Activated T-cell treated with anti-CD3 and anti-CD28 coated beads, Interleukin-2, amount 50 U/mL, for 4 hours (primary cell): ENCODE measurements at places on chromosomes 12 and 14. TPM values are rescaled to one million over a fixed set of nuclear protein-coding genes. Genes with fewer than 3 reads are reported as not detected.
A peak's percentile ranks its signal among the peaks of the same experiment; 100 is the strongest.

The BATF gene
- total RNA-seq: 191 TPM

The CARMIL3 gene
- 1.8 TPM for total RNA-seq

DNA sequence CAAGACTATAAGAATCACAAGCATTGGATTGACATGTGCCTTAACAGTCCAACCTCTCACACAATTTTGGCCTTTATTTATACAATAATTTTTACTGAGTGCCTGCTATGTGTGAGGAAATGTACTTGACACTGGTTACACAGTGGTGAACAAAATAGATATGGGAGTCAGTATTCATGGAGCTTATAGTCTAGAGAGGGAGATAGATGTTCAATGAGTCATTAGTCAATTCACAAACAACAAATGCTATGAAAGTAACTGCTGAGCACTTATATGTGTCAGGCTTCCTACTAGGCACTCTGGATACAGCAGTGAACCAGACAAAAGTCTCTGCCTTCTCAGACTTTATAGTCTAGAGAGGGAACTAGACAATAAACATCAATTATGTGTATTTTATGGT is 3.7 kb downstream of the CFAP54 start:
- no peak for DNase-seq

The CSRP2 gene
- total RNA-seq: 0.92 TPM

DNA sequence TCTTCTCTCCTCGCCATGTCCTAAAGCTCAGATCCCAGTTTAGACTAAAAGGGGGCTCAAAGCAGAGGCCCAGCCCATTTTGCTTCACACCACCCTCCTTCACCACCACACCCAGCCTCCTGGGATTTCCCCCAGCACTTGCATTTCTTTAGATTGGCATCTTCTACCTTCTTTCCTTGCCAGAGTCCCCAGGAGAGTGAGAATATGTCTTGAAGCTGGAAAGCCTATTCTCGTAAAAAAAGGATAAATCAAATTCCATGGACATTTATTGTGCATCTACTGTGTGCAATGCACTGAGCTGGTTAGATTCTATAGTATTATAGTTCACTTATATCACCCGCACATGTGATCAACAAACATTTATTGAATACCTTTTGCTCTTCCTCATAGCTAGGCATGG is 10.2 kb downstream of the FBXW8 start:
- DNase-seq: no peak

The MYF5 gene
- not detected for total RNA-seq

GRCh38 chr12:25151476-25151875 is 43.5 kb downstream of the DNAI7 start:
- no peak for DNase-seq

DNA sequence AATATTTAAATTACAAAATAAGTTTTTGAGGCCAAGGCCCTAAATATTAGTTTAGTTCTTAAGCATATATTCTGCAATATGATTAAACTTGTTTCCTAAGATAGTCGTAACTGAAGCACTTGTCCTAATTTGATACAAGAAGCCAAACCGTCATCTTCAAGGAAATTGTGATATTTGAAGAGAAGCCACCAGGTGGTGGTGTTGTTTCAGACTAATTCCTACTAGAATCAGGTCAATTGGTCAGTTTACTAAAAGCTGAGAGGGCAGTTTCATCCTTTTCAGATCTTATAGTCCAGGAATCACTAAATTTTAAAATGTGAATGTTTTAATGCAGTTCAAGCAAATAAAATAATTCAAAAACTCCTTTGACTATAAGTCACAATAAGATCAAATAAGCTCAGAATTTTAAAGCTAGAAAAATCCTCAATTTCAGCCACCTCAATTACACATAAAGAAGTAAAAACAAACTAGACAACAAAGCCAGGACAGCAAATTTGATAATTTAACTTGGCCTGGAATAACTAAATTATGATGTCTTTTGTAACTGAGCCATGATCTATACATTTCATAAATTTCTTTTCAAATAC is 7.1 kb upstream of the ARL1 start:
- DNase-seq: no peak

GRCh38 chr14:21275261-21275858 is 4.5 kb upstream of the RPGRIP1 start:
- no peak for DNase-seq

GRCh38 chr12:53097564-53098353 is at the start of gene IGFBP6:
IGFBP6 (plus strand) TSS chr12:53097667; CDS start chr12:53097718, 51 bp downstream.
- peak; percentile 42 for DNase-seq

DNA sequence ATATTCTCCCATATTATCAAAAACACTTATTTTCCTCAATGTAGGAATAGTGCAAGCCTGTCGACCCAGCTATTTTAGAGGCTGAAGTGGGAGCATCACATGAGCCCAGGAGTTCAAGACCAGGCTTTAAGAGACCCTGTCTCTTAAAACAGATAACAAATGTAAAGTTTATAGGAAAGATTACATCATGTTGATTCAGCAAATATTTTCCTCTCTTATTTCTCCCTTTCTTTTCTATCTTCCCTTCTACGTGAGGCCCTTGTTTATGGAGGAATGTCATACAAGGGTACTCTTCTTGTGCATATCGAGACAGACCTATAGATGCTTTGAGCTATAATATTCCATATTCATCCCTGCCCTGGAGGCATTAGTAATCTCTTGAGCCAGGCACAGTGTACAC is 36.5 kb upstream of the FGD4 start:
- no peak for DNase-seq

The CCDC196 gene
- not detected for total RNA-seq

- no peak for DNase-seq
These were observed 157.4 kb downstream of the STXBP6 start for GRCh38 chr14:24892497-24893051.

DNA sequence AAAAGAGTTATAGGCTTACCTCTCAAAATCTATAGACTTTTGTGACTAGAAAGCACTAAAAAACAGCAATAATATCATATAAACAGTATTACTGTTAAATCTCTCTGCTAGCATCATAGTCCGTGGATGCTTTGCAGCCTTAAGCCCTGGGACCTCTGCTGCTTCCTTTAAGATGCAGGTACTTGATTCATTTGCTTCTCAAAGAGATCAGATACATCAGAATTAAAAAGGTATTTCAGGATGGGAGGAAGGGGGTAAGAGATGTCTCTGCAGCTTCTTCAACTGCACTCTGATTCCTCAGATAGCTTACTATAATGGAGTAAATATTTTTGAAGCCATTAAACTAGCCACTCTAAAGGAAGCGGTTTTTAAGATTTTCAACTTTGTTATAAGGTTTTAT is 49.3 kb downstream of the PAPLN start:
- no peak for DNase-seq

GRCh38 chr12:89087876-89088275 is 264.4 kb downstream of the DUSP6 start:
- no peak for DNase-seq

GRCh38 chr12:53701518-53702264 is 25.6 kb downstream of the CALCOCO1 start:
- DNase-seq: peak; percentile 71

The KLRB1 gene
- total RNA-seq: 1.1 TPM

- DNase-seq: peak; percentile 39
These were observed 167.6 kb downstream of the SLC41A2 start for GRCh38 chr12:104790296-104791125.

GRCh38 chr14:99437706-99438105 is 43.0 kb downstream of the SETD3 start:
- no peak for DNase-seq
